ENCODE measurements at places on chromosomes 16 and 17.

DNA sequence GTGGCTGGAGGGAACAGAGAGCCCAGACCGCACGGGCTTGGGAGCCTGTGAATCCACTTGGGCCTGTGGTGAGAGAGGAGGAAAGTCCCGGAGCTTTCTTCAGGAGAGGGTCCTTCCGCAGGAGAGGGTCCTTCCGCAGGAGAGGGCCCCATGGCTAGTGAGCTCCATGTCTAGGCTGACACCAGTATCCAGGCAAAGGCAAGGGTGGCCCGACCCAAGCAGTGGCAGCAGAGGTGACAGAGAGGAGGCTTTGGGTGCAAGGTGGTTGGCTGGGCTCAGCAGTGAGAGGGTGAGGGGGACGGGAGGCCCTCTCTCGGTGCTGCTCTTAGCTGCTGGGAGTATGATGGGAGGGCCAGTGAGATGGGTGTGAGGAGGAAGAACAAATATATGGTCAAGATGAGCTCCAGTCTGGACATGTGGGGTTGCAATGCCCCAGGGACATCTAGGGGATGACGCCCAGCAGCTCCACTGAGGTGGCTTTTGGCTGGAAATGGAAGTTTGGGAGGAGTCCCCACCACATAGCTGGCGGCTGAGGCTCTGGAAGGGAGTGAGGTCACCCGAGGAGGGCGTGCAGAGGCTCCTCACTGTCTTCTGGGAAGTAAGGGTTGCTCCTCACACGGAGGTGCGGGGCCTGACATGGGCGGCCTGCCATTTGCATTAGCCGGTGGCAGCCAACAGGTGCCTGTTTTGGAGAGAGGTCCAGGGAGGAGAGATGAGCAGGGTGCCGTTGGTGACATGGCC, 2.3 kb upstream of the HSD3B7 start:
- peaks cover 15% of the 10 kb centered on the region for H3K36me3 ChIP-seq
- no peak overlapping the region for H3K4me3 ChIP-seq
- peak overlapping the region; percentile 96 for H3K27ac ChIP-seq
- peaks cover 3% of the 10 kb centered on the region for H3K27me3 ChIP-seq
- no peak for DNase-seq

DNA sequence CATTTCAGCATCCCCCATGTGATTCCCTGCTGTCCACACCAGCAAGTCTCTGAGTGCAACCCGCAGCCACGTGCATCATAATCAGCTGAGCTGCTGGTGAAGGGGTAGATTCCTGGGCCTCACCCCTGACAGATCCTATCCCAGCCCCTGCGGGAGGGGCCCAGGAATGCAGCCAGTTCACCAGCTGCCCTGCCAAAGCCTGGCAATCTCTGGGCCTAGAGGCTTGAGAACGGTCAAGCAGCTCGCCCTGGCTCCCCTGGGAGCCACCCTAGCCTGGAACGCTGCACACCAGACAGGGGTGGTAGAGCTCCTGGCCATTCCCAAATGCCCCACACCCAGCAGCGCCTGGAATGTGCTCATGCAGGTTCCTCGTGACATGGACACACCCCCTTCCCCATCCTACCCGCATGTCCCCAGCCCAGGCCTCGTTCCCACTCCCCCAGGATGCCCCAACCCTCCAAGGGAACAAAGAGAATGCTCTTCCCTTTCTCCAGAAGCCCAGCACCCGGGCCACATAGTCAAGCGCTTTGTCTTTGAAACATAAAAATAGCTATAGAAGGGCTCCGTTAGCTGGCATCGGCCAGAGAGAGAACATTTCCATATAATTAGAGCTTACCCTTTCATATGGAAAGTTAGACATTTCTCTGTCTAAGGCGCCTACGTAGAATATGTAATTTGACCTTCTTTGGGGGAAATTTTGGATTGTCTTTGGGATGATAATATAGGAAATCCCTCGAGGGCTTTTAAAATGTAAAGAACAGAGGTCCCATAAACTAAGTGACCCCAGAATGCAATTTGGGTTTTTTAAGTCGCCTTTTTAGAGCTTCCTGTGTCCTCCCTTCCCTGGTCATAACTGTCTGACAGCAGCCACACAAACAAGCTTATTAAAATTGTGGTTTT, 3.4 kb downstream of the CEP295NL start:
- H3K4me3 ChIP-seq: no peak overlapping the region
- H3K27me3 ChIP-seq: peaks cover 2% of the 10 kb centered on the region
- DNase-seq: no peak
- peaks cover 70% of the 10 kb centered on the region for H3K4me1 ChIP-seq
- H3K27ac ChIP-seq: no peak overlapping the region

- peaks cover 23% of the 10 kb centered on the region for H3K4me1 ChIP-seq
- H3K4me3 ChIP-seq: no peak overlapping the region
- peaks cover 46% of the 10 kb centered on the region for H3K27me3 ChIP-seq
- H3K27ac ChIP-seq: no peak overlapping the region
- no peak for DNase-seq
- no peaks in the 10 kb centered on the region for H3K36me3 ChIP-seq
Measured at GRCh38 chr17:44909681-44910144, 5.6 kb downstream of the GFAP start.

GRCh38 chr16:66256919-66257318, 109.6 kb upstream of the CDH5 start:
- no peaks in the 10 kb centered on the region for H3K36me3 ChIP-seq
- DNase-seq: no peak
- peaks cover 30% of the 10 kb centered on the region for H3K4me1 ChIP-seq
- no peak overlapping the region for H3K4me3 ChIP-seq
- H3K27me3 ChIP-seq: peaks cover 14% of the 10 kb centered on the region

GRCh38 chr16:62548095-62548494, 511.9 kb upstream of the CDH8 start:
- DNase-seq: no peak
- peaks cover 3% of the 10 kb centered on the region for H3K27me3 ChIP-seq
- H3K4me3 ChIP-seq: no peak overlapping the region
- no peaks in the 10 kb centered on the region for H3K4me1 ChIP-seq

- H3K4me3 ChIP-seq: no peak overlapping the region
- no peak for DNase-seq
- H3K27ac ChIP-seq: no peak overlapping the region
- H3K27me3 ChIP-seq: peaks cover 54% of the 10 kb centered on the region
- H3K36me3 ChIP-seq: no peaks in the 10 kb centered on the region
- peaks cover 19% of the 10 kb centered on the region for H3K4me1 ChIP-seq
Measured at GRCh38 chr17:63538693-63539595, 11.3 kb upstream of the DCAF7 start.

DNA sequence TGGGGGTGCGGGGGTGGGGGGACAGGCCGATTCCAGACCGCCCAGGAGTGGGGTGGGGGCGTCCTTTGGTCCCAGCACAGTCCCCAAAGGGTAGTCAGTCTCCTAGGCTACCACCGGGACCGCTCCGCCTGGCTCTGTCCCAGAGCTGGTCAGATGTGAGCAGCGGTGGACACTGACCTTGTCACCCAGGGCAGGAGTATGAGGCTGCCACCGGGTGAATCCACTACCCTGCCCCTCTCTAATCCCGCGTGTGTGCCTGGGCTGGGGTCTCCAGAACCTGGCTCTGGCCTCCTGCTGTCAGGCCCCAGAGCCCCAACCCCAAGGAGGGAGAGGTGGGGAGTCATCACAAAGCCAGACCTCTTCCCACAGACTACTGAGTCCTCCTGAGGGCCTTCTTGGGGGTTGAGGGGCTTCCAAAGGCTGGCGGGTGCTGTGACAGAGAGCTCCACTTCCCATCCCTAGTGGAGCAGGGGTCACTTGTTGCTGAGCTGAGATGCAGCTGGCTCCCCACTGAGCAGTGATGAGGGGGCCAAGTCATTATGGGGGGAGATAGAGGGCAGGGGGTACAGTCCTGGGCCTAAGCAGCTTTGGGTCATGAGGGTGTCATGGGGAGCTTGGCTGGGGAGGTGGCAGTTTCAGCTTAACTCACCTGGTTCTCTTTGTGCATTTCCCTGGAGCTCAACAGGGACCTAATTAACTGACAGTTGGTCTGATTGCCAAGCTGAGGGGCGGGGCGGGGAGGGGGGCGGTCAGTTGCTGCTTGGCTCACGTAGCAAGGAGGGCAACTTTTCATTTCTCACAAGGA, 1.2 kb downstream of the PPP1R1B start:
- peaks cover 89% of the 10 kb centered on the region for H3K27me3 ChIP-seq
- no peak for DNase-seq
- H3K4me1 ChIP-seq: peaks cover 43% of the 10 kb centered on the region
- H3K4me3 ChIP-seq: peak overlapping the region; percentile 51
- H3K27ac ChIP-seq: no peak overlapping the region

- peaks cover 16% of the 10 kb centered on the region for H3K27me3 ChIP-seq
- peaks cover 44% of the 10 kb centered on the region for H3K4me1 ChIP-seq
- DNase-seq: no peak
- H3K36me3 ChIP-seq: no peaks in the 10 kb centered on the region
- H3K4me3 ChIP-seq: no peak overlapping the region
Measured at GRCh38 chr16:27225536-27226360, 22.4 kb downstream of the KDM8 start.

DNA sequence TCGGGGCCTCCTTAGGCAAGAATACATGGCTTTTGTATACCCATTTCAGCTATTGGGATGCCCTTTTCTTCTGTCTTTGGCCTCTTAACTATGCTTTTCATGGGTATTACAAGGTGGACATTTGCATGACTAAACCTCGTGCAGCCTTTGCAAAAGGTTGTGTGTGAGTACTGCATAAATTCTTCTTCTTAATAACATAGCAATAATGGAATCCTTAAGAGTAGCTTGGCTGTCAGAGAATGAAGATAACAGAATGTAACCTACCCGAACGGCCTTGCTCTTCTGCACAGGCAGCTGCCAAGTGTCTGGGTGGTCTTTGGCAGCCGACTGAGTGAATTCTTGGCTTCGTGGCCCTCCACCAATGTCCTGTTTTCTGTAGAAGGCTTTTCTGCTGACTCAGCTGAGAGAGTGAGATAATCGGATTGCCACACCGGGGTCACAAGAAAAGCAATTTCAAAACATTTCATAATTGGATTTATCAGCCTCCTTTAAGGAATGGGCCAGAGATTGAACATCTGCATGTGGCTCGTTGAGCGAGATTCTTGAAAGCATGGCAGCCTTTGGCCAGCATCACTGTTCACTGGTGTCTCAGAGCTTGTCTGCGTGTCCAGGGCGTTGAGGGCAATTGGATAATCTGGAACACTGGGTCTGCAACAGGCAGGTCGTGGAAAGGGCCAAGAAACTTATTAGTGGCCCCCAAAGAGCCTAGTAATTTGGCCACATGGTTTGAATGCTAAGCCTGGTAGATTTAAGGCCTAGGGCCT, 13.4 kb downstream of the IRF8 start:
- peaks cover 24% of the 10 kb centered on the region for H3K4me1 ChIP-seq
- H3K27ac ChIP-seq: no peak overlapping the region
- no peak overlapping the region for H3K4me3 ChIP-seq

GRCh38 chr16:51649631-51650030, 498.6 kb upstream of the SALL1 start:
- H3K27me3 ChIP-seq: peaks cover 2% of the 10 kb centered on the region
- DNase-seq: no peak
- peaks cover 4% of the 10 kb centered on the region for H3K36me3 ChIP-seq

GRCh38 chr17:41420134-41420533, 4.3 kb downstream of the KRT37 start:
- no peak for DNase-seq
- H3K27me3 ChIP-seq: no peaks in the 10 kb centered on the region
- no peak overlapping the region for H3K27ac ChIP-seq
- no peak overlapping the region for H3K4me3 ChIP-seq
- peaks cover 27% of the 10 kb centered on the region for H3K4me1 ChIP-seq
- H3K36me3 ChIP-seq: no peaks in the 10 kb centered on the region

- peak overlapping the region; percentile 34 for H3K27ac ChIP-seq
- DNase-seq: no peak
- H3K4me3 ChIP-seq: peak overlapping the region; percentile 11
- no peaks in the 10 kb centered on the region for H3K36me3 ChIP-seq
- peaks cover 2% of the 10 kb centered on the region for H3K27me3 ChIP-seq
Measured at GRCh38 chr16:9503251-9503984, 412.0 kb downstream of the HAPSTR1 start.

- H3K27ac ChIP-seq: no peak overlapping the region
- H3K4me3 ChIP-seq: no peak overlapping the region
- peaks cover 5% of the 10 kb centered on the region for H3K36me3 ChIP-seq
- H3K27me3 ChIP-seq: peaks cover 14% of the 10 kb centered on the region
- H3K4me1 ChIP-seq: peaks cover 32% of the 10 kb centered on the region
Measured at GRCh38 chr17:44348234-44348987, 3.3 kb downstream of the GRN start.

- peak overlapping the region; percentile 30 for H3K27ac ChIP-seq
- H3K36me3 ChIP-seq: peaks cover 40% of the 10 kb centered on the region
- H3K4me3 ChIP-seq: no peak overlapping the region
- no peak for DNase-seq
- H3K4me1 ChIP-seq: peaks cover 13% of the 10 kb centered on the region
Measured at GRCh38 chr16:68289621-68290329, 21.0 kb downstream of the SLC7A6OS start.

- no peak overlapping the region for H3K4me3 ChIP-seq
- H3K27ac ChIP-seq: no peak overlapping the region
- H3K27me3 ChIP-seq: peaks cover 3% of the 10 kb centered on the region
Measured at GRCh38 chr17:28204751-28205150, 114.2 kb upstream of the TMEM97 start.

- peak overlapping the region; percentile 69 for H3K27ac ChIP-seq
- H3K36me3 ChIP-seq: peaks cover 55% of the 10 kb centered on the region
- H3K4me3 ChIP-seq: no peak overlapping the region
Measured at GRCh38 chr17:43092901-43093300, 32.3 kb downstream of the BRCA1 start.

DNA sequence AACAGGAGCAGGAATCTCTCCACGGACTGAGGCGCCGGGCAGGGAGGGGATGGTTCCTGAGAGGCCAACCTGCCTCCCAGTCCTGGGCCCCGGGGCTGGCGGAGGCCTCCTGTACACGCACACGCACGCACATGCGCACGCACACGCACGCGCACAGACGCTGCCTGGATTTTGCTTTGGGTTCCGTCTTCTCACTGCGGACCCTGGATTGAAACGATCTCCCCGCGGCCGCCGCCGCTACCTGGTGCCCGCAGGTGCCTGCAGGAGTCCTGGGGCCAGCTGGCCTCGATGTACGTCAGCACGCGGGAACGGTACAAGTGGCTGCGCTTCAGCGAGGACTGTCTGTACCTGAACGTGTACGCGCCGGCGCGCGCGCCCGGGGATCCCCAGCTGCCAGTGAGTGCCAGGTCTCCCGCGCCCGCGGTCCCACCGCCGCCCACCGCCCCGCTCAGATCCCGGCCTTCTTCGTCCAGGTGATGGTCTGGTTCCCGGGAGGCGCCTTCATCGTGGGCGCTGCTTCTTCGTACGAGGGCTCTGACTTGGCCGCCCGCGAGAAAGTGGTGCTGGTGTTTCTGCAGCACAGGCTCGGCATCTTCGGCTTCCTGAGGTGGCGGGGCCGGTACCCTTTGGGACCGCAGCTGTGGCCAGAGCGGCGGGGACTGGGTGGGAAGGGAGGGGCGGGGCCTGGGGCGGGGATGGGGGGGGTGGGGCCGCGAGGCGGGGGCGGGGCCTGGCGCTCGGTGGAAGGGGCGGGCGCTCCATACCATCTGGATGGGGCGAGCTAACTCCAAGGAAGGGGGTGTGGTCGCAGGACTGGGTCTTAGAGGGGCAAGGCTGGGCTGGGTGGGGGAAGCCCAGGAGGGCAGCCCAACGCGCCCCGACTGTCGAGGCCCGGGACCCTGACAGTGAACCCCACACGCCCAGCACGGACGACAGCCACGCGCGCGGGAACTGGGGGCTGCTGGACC, 12.3 kb downstream of the CES4A start:
- peaks cover 95% of the 10 kb centered on the region for H3K27me3 ChIP-seq
- H3K4me3 ChIP-seq: peak overlapping the region; percentile 79
- H3K36me3 ChIP-seq: no peaks in the 10 kb centered on the region
- DNase-seq: peak; percentile 70
- peaks cover 21% of the 10 kb centered on the region for H3K4me1 ChIP-seq

All from nephron progenitor cell (in vitro differentiated cells).